Stimulated activated CD8-positive, alpha-beta memory T cell treated with anti-CD3 and anti-CD28 coated beads, Interleukin-2, amount 100 ng/mL, for 1 hour (primary cell): ENCODE measurements at places on chromosomes 1 and 21.
A peak's percentile ranks its signal among the peaks of the same experiment; 100 is the strongest.

- no peak for DNase-seq
These were observed 148.1 kb upstream of the RUNX1 start for GRCh38 chr21:35197191-35197590.

- DNase-seq: no peak
These were observed 14.7 kb downstream of the METTL18 start for GRCh38 chr1:169779970-169780369.

DNA sequence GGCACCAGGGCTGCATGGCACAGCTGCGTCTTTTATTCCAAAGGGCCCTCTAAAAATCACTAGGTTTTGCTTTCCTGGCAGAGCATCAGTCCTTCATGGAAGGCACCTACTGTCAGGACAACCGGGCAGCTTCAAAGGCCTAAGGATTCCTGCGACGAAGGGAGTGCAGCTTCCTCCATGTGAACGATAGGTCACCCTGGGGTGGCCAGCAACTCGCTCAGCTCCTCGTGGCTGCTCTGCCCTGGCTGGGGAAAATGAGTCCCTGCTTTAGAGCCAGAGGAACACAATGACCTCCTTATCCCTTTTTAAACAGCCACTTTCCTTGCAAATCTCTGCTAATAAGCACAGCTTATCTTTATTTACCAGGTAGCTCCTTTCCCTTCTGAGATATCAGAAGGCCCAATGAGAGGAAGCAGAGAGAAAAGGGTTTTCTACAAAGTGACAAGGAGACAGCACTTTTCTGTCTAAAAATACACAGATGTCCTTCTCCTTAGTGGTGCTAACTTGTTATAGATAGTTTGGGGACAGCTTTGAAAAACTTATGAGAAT is 71.6 kb upstream of the SMYD2 start:
- no peak for DNase-seq

GRCh38 chr1:228145463-228146416 is 4.0 kb upstream of the GJC2 start:
- no peak for DNase-seq

DNA sequence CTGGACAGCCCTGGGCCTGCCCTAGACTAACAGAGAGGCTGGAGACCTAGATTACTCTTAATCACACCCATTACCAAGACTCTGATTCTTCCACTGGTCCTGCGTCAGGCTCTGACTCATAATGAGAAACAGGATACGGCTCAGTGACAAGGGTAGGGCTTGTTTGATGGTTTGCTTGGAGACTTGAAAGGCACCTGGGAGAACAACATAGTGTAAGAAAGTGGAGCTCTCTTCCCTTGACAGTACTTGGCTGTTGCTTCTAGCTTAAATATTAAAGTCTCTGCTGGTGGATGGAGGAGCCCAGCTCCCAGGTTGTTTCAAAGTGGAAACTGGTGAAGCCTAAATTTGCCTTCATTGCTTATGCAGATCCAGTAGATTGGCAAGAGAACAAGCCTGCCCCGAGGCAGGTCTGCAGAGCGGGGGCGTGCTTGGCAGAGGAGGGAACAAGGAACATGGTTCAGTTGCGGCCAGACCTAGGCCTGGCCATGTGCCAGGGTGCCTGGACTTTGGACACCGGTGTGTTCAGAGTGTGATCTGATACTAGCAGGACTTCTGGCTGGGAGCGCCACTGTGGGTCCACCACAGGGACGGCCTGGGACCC is 480.6 kb downstream of the CAMTA1 start:
- no peak for DNase-seq

DNA sequence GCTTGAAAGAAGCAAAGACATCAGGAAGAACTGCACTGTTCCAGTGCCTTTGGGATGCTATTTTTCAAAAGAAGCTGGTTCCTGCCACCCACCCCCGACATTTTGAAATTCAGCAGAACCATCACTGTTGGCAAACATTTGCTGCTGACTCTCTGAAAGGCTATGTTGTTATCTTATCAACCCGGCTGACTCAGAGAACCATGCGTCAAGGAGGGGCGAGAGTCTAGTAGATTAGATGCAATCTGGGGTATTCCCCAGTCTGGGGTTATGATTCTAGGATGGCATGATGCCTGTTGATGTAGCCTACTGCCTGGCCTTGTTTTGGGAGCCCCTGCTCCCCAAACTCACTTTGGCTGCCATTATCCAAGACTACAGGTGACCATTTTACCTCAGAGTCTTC is 267.8 kb upstream of the RUNX1 start:
- no peak for DNase-seq

DNA sequence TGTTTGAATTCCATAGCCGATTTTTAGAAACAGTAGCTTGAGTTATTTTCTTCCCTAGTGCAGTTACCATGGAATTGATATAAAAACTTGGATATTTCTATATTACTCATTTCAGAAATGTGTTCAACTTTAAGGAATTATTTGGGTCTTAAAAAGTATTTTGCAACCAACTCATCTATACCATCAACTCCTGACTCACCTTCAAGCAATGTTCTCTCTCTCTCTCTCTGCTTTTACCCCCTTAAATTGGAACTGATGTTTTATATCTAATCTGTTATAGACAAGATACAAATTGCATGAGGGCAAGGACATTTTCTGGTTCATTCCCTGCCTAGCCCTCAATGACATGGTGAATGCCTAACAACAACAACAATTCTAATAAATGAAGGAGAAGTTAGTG is 214.7 kb upstream of the NRIP1 start:
- DNase-seq: no peak

GRCh38 chr1:234826352-234826751 is 216.4 kb upstream of the IRF2BP2 start:
- no peak for DNase-seq

- DNase-seq: no peak
These were observed 13.6 kb upstream of the GBP6 start for GRCh38 chr1:89350298-89350697.

GRCh38 chr1:9118186-9118585 is 10.7 kb downstream of the GPR157 start:
- DNase-seq: no peak

GRCh38 chr1:235566084-235566483 is 61.8 kb upstream of the B3GALNT2 start:
- no peak for DNase-seq

DNA sequence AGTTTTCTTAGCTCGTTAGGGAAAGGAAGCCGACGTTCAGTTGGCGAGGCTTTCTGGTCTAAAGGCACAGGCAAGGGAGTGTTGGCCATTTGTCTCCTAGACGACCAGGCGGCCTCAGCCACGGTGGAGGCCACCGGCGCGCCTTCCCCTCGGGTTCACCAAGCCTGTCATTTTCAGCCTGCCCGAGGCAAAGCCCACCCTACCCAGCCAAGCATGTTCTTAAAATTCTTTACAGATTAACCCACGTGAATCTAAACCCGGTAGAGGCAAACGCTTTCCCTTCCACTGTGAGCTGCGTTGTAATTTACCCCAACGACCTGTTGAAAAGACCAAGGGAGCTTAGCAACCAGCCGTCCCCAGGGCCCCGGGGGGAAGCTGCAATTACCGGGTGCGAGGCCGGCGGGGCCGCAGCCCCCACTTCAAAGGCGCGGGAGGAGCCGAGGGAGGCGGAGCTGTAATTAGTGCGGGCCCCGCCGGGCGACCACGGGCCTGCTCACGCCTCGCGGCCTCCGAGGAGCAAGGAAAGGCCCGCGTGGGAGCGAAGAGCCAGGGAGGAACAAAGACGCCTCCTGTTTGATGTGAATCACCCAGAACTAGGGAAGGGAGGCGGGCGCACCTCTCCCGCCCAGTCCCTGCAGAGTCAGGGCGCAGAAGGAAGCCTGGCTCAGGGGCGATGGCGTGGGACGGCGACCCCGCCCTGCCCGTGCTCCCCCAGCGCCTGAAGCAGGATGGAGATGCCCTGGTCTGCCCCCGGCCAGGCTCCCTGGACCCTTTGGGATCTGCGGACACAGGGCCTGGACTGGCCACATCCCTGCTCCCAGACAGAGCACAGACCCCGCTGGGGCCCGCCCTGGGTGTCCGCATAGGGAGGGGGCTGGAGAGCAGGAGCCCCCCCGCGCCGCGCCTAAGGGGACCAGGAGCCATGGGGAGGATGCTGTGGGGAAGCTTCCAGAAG is 12.1 kb upstream of the TSPEAR start:
- DNase-seq: no peak

- DNase-seq: no peak
These were observed 1.4 kb downstream of the RNF207 start for GRCh38 chr1:6207075-6207885.

GRCh38 chr21:28522014-28522799 is 470.5 kb downstream of the LTN1 start:
- DNase-seq: no peak

GRCh38 chr21:43868461-43868860 is 3.4 kb downstream of the AGPAT3 start:
- DNase-seq: no peak

GRCh38 chr1:17630986-17631385 is 91.5 kb downstream of the ARHGEF10L start:
- no peak for DNase-seq

- no peak for DNase-seq
These were observed at the start of gene DAB1 for GRCh38 chr1:57423656-57424211. DAB1 (minus strand) TSS chr1:57424060; CDS start chr1:57291030, 133,030 bp downstream.

- no peak for DNase-seq
These were observed 28.6 kb downstream of the TRIT1 start for GRCh38 chr1:39854738-39855137.

DNA sequence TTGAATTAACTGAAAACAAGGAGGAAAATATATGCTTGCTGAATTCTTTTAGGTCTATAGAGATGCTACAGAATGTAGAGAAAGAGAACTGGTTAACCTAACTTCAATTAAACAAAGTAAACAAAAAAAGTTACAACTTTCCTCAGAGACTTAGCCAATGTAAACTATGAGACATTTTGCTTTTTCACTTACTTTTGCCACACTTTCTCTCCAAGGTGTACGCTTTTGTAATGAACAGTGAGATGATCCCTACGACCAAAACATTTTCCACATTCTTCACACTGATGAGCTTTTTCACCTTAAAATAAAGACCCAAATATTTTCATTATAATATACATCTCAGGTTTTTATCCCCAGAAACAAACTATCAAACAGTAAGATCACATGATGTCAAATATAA is 28.3 kb upstream of the ASPM start:
- no peak for DNase-seq

- DNase-seq: peak; percentile 60
These were observed 78.6 kb downstream of the KCNN3 start for GRCh38 chr1:154791292-154792166.

DNA sequence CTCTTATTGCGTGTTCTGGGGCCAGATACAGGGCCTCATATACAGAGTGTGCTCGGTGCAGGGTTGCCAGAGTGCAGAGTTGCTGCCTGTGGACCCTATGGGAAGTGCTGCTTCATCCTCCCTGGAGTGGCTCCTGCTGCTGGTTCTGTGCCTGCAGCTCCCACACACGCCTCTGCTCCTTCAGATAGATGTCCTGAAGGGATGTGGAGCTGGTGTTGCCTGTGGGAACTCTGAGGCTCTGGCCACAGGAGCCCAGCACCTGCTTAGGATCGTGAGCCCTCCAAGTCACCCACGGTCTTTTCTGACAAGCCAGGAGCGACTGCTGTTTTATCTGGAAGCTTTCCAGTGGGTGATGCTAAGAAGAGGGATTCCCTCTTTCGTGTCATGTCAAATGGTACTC is 120.5 kb downstream of the CAMTA1 start:
- no peak for DNase-seq

DNA sequence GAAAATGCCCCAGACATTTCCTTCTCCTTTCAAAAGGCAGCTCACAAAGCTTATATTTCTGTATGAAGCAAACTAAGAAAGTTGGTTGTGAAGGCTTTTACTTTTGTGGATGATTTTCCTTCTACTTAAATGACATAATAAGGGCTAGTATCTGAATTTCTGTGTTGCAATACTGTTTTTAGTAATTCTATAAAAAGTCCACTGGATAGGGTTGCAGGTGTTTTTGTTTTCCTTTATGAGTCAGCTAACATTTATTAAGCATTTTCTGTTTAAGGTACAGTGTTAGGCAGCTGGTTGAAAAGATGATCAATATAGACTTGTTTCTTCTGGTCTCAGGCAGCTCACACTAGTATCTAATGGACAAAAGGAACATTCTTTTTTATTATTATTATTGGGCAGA is 722.2 kb downstream of the RWDD3 start:
- no peak for DNase-seq

- DNase-seq: no peak
These were observed 13.9 kb downstream of the WNT2B start for GRCh38 chr1:112522621-112523020.

GRCh38 chr1:19209439-19209989 is 552 bp downstream of the UBR4 start:
- peak; percentile 10 for DNase-seq

- DNase-seq: no peak
These were observed 73.8 kb downstream of the APP start for GRCh38 chr21:26096494-26097371.

GRCh38 chr1:52792036-52792435 is 50.5 kb upstream of the ZYG11A start:
- no peak for DNase-seq

DNA sequence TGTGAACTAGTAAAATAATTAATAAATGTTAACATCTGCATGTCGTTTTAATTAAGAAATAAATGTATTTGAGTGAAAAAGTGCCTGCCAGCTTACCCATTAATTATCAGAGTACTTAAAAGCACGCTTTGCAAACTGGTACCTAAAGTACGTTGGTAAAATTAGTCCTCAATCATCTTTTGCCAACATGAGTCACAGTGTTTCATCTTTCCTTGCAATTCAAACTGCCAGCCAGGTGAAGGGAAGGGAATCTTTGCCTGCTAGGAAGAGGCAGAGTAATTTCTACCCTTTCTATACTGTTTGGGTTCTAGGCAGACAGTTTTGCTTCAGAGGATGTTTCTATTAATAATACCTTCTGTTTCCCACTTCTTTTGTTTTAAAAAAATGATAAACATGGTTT is 57.2 kb upstream of the CNIH3 start:
- no peak for DNase-seq

DNA sequence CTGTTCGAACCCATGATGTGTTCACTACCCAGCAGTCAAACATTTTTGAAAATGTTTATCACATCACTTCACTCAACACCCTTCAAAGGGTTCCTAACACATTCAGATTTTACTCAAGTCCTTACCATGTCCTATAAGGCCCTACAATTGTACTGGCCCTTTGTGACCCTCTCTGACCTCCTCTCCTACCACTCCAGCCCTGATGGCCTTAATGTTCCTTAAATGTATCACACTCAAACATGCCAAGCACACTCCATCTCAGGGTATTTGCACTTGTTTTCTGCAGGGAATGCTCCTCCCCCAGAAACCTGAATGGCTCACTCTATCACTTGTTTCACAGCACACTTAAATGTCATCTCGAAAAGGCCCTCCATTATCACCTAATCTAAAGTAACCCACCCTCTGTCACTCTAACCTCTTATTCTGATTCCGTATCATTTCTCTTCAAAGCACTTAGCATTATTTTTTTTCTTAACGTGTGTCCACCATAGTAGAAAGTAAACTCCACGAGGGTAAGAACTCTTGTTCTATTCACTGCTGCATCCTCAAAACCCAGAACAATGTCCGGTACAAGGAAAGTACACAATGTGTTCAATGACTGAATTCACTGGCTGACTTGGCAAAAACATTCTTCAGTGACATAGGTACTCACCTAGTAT is 7.3 kb downstream of the ARID4B start:
- DNase-seq: no peak

- no peak for DNase-seq
These were observed 15.7 kb upstream of the RCAN1 start for GRCh38 chr21:34630536-34631143.

- DNase-seq: no peak
These were observed 57.8 kb downstream of the FOXO6 start for GRCh38 chr1:41418857-41419583.

- no peak for DNase-seq
These were observed 993.0 kb upstream of the PRMT6 start for GRCh38 chr1:106063510-106063909.

- DNase-seq: peak; percentile 55
These were observed 159.2 kb downstream of the RUNX1 start for GRCh38 chr21:34889676-34890469.

GRCh38 chr1:53023546-53023945 is 38.5 kb upstream of the PODN start:
- DNase-seq: no peak
